ENCODE measurements at places on chromosomes 7 and 10.

DNA sequence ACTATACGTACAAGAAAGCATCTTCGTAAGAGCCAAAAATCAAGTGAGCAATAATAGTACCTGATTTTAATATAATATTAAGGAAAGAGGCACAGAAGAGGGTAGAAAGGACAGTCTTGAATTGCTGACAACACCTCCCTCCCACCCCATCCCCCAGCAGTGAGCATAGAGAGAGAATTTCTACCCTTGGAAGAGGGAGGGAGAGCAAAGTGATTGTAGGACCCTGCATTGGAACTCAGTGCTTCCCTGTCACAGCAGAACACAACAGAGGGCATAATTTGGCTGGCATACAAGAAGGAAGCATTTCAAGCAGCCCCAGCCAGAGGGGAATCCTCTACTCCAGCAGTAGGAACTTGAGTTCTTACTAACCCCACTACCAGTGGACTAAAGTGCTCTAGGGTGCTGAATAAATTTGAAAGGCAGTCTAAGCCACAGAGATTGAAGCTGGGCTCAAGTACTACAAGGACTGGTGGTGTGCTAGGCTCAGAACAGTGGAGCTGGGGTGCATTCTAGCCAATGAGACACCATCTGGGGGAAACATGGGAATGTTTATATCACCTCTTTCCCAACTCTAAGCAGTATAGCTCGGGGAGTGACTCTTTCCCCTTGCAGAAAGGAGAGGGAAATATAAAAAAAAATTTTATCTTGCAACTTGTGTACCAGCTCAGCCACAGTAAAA lies 44.2 kb downstream of the PCLO start:
- no peak for DNase-seq

DNA sequence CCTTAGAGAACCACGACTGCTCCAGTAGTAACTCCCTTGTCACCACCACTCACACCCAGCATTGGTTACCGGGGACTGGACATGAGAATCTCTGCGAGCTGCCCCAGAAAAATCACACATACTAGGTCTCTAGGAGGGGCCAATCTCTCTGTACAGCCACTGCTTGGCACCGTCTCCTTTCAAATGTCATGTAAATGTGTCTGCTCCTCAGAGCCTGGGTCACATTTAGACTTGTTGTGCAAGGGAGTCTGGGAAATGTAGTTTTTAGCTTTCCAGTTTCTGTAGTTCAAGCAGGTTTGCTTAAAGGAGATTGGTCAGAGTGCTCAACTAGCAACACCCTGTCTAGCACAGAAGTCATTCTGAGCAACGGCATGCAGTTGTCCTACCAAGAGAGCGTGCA lies 60.0 kb downstream of the CHN2 start:
- no peak for DNase-seq

DNA sequence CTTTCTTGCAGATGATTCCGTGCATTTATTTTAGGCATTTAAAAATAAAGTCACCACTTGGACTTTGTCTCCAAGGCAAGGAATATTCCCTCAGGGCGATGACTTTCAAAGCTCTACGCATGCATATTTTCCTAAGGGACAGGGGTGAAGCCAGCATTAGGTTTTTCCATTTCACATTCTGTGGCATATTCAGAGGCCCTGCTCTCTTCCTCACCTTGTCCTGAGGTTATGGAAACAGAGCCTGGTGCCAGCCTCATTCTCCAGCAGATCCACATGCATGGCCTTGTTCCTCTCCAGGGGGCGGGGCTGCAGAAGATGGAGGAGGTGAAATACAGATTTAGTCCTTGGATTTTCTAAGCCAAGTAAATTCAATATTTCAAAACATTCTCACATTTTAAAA lies 11.6 kb upstream of the LYZL1 start:
- DNase-seq, result no peak

GRCh38 chr7:76302347-76303201 lies at the start of gene HSPB1:
Gene HSPB1, plus strand, starts transcription at chr7:76302673. Its CDS starts 40 bp downstream, at chr7:76302713.
- peak; percentile 44 for DNase-seq

DNA sequence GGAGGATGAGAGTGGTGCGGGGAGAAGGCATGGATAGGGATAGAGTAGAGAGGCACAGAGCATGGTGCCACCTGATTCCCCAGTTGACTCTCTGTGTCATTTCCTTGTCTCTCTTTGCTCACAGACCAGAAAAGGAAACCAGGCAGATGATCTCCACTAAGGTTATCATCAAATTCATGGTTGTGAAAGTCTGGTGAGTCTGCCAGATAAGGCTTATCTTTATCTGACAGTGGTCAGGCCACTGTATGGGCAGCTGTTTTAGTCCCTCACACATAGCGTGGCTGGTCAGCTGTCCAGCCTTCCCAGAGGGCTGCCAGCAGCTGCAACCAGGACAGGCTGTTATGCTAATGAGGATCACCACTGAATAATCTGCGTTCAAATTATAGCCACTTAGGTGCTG lies 99.0 kb downstream of the ADRA2A start:
- no peak for DNase-seq

GRCh38 chr10:127196282-127197153 lies at the start of gene INSYN2A:
Gene INSYN2A, minus strand, starts transcription at chr10:127196591. Its CDS starts 20,196 bp downstream, at chr10:127176395.
- peak; percentile 6 for DNase-seq

DNA sequence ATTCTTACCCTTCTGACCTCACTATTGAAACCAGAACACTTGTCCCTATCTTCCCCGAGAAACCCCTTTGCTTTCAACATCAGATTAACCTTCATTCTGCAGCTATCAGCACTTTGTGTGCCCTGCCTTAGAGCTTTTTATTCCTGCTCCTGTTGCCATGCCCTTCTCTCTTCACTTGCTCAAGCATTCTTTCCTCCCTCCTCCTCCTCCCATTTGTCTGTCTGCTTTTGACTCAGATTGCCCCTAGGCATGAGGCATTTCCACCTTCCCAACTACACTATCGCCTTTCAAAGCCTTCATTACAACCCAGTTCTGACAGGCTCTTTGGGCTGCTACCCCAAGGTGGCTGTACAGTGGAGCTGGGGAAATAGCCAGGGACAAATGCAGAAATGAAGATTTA lies 143.3 kb downstream of the SLC25A13 start:
- DNase-seq, result no peak

- DNase-seq, result peak; percentile 2
Measured at GRCh38 chr10:126565441-126565840, 105.1 kb downstream of the C10orf90 start.

- no peak for DNase-seq
Measured at GRCh38 chr7:577741-578370, 58.2 kb upstream of the PDGFA start.

- peak; percentile 20 for DNase-seq
Measured at GRCh38 chr7:8143151-8143874, 118.7 kb downstream of the ICA1 start.

- DNase-seq, result peak; percentile 20
Measured at GRCh38 chr10:86047588-86047987, 319.0 kb downstream of the GRID1 start.

- no peak for DNase-seq
Measured at GRCh38 chr7:106736508-106737201, 75.7 kb upstream of the CCDC71L start.

- no peak for DNase-seq
Measured at GRCh38 chr10:123669886-123670285, 3.7 kb downstream of the GPR26 start.

- DNase-seq, result no peak
Measured at GRCh38 chr10:116486770-116487448, 58.8 kb upstream of the PNLIP start.

- DNase-seq, result no peak
Measured at GRCh38 chr10:43042503-43043341, 34.1 kb upstream of the RET start.

- DNase-seq, result no peak
Measured at GRCh38 chr10:43231523-43232078, 35.3 kb downstream of the RASGEF1A start.

GRCh38 chr7:8637322-8637721 lies 203.9 kb downstream of the NXPH1 start:
- DNase-seq, result no peak

- no peak for DNase-seq
Measured at GRCh38 chr10:60258429-60258797, 131.3 kb downstream of the ANK3 start.

DNA sequence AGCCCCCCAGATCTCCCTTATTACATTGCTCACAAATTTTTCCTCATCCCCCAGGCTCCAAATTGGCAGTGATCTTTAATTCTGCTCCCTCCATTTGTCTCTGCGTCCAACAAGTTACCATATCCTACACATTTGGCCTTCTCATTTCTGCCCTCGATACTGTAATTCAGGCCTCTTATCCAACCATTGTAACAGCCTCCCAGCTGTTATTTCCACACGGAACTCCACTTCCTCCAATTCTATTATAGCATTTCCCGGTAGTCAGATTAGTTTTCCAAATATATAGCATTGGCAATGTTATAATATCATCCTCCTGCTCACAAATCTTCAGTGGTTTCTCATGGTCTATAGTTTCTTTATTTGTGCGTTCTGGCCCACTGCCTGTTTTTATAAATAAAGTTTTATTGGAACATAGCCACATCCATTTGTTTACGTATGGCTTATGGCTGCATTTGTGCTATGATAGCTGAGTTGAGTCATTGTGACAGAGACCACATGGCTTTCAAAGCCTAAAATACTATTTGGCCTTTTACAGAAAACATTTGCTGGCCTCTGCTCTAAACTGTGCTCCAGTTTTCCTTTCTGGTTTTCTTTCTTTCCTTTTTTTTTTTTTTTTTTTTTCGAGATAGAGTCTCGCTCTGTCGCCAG lies 126.5 kb upstream of the ZNF438 start:
- no peak for DNase-seq

DNA sequence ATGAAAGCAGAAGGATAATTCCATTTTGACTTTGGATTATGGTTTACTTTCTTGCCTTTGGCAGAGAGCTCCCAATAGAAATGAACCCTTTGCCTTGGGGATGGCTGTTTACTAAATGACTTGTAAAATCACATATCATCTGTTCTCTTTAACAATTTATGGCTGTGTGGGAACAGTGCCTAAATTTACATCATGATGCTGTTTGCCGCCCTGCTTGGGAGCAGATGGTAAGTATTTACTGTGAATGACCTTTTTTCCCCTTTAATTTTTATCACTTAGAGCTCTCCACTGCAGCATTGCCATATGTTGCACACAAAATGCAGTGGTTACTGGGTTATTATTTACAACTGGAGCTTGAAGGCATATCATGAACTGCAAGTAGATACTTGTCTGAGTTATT lies 13.4 kb downstream of the HEPACAM2 start:
- no peak for DNase-seq

DNA sequence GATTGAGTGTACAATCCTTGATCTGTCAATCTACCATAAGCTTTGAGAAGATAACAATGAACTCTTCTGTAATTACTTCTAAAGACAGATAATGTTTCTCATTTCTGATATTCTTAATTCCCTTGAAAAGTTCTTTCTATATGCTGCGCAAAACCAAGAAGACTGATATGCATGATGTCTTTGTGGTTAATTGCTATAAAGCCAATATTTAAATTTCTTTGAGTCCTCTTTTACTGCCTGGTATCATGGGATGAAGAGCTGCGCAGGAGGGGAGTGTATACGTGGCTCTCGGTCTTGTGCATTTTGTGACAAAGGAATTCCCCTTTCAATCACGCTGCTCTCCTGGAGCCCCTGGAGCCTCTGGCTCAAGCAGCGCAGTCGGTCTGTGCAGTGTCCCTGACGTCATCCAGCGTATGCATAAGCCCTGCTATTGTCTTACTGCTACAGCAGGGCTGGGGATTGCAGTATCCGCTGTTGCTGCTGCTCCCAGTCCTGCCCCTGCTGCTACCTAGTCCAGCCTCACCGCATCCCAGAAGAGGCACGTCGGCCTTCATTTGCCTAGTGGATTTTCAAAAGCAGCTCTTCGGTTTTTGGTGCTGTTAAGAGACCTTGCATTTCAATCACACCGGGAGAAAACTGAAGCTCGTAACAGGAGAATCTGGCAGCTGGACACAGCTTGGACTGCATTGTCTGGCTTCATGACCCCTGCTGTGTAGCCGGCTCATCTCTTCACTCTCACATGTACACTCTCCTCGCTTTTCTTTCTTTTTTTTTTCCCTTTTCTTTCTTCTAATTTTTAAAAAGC lies 66.7 kb downstream of the ST7 start:
- DNase-seq, result no peak

DNA sequence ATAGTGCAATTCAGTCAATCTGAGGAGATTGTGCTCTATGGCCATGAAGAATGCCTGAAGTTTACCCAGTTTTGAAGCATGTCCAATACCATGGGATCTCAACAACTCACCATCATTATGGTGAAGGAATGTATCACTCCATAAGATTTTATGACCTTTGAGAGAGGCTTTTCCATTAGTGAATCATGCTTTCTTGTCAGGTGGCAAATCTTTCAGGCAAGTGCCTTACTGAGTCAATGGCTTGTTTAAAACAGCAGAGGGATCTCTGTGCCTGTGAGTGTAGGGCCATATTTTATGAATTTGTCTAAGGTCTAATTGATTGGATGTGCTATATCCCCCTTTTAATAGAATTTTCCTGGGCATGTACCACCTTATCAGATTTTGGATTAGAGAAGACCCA lies 131.5 kb downstream of the CCDC7 start:
- DNase-seq, result no peak

DNA sequence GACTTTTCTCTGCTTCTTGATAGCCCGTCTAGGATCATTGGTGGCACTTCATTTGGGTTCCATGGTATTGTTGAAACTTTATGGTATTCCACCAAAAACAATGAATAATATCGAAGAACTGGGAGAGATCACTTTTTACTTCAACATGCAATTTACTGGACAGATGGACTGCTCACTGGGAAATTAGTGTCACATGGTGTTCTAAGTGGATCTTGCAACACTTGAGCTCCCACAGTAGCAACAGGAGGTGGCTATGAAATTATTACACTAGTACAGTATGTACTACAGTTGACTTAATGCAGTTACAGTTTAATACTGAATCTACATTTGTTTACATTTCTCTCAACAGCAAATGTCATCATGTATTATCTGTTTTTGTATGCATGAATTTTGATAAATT lies 997.3 kb downstream of the REEP3 start:
- DNase-seq, result no peak

DNA sequence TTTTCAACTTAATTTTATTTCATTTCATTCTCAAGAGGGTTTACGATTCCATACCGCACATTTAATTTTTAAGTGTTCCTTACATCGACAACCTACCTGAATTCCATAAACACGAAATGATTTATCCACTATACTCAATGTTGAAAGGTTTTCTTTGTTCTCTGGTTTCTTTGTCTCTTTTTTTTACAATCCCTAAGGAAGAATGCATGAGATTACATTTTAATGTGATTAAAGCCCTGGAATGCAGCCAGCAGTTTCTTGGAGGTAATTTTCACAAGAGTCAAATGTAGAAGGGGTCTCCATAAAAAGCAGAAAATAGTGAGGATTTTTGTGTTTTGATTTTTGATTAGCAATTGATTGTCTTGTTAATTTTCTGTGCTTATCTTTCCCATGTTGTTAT lies 59.2 kb upstream of the ADCY1 start:
- DNase-seq, result no peak

GRCh38 chr10:42868530-42868929 lies 85.9 kb downstream of the BMS1 start:
- DNase-seq, result no peak

GRCh38 chr7:127346575-127347256 lies 45.8 kb downstream of the ZNF800 start:
- no peak for DNase-seq

- no peak for DNase-seq
Measured at GRCh38 chr10:54060572-54060971, 740.5 kb downstream of the PCDH15 start.
